ENCODE measurements at places on chromosomes 7 and 10.
A peak's percentile ranks its signal among the peaks of the same experiment; 100 is the strongest.

GRCh38 chr7:108348913-108349312 is 107.3 kb downstream of the NRCAM start:
- no peak for DNase-seq

DNA sequence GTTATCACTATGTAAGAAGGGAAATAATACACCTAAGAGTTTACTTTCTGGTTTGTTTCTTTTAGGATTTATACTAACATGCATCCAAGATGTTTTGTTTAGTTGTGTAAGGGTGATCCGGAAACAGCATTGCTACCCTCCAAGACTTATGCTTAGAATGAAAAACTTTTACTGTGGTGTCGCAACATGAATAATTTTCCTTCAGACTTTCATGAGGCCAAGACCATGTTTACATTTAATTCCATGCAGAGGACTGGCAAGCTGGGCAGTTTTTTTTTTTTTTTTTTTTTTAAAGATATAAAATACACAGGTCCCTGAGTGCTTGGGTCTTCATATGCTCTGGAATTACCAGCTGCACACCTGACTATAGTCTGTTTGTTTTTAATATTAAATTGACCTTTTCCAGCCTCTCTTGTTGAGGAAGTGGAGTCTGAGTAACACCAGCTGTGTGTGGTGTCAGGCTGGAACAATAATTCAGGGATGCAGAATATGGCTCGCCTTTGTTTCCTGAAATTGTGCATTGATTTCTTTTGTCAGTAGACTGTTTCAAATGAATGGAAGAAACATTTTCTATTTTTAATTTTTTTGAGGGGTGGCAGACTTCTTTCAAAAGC is 81.7 kb downstream of the ST7 start:
- no peak for DNase-seq

DNA sequence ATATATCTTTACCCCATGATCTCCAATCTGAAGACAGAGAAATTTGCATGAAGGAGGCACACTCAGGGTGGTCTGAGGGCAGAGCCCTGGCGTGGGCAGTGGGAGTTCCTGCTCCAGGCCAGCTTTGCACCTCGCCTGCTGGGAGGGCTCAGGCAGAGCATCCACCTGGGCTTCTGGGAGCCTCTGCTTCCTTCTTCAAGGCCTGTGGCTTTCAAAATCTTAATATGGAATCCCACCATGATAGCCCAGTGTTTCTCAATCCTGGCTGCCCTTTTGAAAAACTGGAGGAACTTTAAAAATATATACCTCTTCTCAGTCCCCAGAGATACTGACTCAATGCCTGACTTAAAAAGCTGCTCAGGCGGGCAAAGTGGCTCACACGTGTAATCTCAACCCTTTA is 36.7 kb upstream of the PSAP start:
- DNase-seq = no peak

DNA sequence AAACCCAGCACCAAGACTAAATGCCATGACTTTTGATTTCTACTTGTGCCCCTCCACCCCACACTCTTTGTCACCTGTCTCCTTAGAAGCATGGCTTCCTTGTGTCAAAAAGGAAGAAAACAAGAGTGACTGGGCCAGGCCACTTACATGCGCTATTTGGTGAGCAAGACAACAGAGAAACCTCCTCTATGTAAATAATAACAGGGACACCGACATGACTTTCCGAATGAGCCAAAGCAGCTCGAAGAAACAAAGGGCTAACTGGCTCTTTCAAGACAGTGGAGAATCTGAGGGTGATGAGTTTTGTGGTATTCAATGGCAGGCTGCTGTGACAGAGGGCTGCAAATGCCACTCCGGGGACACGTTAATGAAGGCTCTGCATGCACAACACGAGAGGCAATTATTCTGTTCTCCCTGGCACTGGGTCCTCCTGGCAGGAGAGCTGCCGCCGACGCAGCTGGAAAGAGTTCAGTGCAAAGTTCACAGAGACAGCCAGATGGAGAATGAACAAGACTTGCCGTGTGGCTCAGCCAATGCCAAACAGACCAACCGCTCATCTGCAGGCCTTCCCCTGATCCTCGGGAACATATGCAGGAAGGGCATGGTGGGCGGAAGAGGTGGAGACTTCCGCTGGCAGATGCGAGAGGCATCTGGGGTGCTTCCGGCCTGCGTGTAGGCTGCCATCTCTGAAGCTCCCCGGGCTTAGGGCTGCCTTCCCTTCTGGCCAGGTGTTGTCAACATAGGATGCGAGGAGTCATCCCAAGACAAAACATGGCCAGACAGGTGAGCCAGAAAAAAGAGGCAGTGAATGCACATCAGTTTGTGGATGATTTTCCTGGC is 59.1 kb upstream of the SMNDC1 start:
- DNase-seq = peak; percentile 35

GRCh38 chr10:60351191-60351853 is 38.4 kb downstream of the ANK3 start:
- DNase-seq = no peak

DNA sequence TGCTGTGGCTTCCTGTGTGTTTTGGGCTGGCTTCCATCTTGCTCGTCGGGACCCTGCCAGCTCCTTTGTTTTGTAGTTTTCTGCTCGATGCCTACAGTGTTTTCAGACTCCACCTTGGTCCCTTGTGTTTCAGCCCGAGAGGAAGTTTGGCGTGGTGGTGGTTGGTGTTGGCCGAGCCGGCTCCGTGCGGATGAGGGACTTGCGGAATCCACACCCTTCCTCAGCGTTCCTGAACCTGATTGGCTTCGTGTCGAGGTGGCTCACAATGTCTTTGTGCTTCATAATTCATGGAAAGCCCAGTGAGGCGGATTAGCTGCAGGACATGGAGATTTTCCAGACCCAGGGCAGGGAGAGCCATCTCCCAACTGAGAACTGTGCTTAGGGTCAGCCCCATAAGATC is 29.3 kb downstream of the BLVRA start:
- DNase-seq = no peak

DNA sequence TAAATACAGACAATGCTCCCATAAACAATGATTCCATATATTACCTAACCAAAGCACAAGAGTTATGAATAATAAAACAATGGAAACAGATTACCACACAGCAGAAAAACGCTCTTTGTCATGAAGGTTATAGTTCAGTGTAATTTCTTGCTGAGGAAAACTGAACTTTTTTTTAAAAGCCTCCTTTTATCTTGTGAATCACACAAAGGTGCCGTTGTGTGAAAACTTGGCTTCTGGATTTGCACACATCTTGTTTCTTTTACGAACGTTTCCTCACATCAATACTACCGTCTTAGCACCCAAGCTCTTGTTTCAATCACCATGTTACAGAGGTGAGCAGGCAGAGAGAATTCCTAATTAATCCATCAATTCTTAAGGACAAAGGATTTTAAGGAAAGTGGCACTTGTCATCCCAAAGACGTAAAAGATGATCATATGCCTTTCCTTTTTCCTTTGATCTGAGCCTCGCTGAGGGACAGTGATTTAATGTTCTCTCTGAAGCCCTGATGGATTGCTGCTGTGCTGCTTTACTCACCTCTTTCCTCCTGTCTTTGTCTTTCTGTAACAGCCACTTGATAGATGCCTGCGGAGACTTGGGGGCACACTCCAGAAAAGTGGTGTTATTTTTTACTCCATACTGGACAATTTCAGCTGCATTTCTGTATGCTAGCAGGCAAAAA is 110.1 kb downstream of the CD36 start:
- peak; percentile 22 for DNase-seq

- DNase-seq = no peak
Measured at GRCh38 chr10:4944841-4945240, 18.4 kb upstream of the AKR1C1 start.

DNA sequence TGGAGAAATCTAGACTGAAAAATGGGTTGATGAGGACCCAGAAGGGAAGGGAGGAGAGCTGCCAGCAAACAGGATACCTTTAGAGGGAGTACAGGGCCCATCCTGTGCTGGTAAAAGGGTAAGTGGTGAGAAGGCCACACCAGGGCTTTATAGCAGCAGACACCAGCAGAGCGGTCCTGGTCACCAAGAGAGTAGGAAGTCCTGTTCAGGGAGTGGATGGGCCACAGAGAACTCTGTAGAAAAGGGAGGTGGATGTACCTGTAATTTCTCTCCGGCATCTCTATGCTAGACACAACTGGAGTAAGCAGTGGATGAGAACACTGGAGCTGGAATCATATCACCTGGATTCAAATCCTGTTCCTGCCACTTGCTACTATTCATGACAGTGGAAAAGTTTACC is 867.2 kb downstream of the CCSER2 start:
- no peak for DNase-seq

DNA sequence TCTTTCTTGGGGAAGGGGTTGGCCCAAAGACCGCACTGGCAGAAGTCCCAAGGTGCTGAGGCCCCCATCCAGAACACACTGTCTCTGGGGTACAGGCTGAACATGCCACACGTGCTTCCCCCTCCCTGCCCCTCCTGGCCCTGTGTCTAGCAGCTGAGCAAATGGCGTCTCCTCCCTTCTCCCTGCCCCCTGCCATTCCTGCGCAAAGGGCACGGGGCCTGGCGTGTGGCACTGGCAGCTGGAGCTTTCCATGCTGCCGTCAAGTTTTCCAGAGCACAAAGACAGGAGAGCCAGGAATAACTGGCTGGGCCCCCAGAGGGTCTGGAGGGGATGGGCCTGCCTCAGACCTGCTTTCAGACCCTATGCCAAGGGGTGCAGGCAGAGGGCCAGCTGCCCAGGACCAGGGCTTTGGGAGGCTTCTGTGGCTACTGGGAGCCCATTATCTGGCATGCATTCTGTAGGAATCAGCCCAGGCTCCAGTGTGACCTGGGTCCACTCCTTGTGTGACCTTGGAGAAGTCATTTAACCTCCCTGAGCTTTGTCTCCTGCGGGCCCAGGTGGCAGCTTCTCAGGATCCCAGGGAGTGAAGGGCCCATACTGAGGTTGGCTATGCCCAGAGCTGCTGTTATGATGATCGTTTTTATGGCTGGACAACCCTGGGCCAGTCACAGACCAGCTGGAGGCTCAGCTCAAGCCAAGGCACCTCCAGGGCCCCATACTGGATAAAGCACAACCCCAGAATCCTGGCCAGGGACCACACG is 710 bp upstream of the LDB3 start:
- DNase-seq = no peak

DNA sequence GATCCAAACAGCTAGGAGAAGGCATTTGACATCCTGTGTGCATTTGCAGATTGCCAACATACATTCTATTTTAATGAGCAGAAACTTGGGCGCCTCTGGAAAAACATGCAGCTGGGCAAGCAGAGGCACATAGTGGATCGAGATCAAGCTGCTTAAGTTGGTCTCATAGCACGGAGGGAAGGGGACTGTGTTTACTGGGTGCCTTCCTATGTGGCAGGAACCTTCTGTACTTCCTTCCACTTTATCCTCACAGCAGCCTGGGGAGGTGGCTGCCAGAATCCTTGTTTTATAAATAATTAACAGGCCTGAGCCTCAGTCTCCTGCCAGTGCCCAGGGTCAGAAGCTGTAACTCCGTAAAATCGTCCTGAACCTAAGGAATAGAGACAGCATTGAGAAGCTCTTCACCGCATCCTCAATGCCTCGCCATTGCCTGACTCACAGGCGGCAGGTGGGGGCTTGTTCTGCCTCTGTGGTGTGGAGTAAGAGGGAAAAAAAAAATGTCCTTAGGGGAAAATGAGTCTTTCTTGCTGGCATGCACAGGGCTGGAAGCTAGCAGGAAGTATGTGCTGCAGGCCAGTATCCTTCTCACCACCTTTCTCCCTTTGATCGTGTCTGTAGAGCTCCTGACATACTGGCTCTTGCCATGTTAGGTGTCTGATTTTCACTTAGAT is 6.2 kb downstream of the VWA2 start:
- no peak for DNase-seq
